ENCODE measurements at places on chromosomes 5 and 9.

- no peak for DNase-seq
These were observed 27.6 kb upstream of the SPATA31E1 start for GRCh38 chr9:87855061-87855460.

GRCh38 chr9:38158628-38159027, 89.6 kb upstream of the SHB start:
- DNase-seq: no peak

GRCh38 chr9:20726144-20726543, 42.1 kb downstream of the FOCAD start:
- peak; percentile 14 for DNase-seq

DNA sequence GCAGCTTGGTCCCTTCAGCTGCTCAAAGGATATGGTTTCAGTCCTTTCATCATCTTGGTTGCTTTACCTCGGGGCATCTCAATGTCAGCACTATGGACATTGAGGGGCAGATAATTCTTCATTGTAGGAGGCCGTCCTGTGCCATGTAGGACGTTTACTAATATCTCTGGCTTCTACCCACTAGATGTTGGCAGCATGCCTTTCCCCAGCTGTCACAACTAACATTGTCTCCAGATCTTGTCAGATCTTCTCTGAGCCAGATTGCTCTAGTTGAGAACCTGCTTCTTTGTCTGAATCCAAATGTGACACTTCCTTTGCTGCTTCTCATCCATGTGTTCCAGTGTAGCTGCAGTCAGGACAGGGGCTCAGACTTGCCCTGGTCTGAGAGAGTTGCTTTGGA, 10.3 kb downstream of the PTPA start:
- no peak for DNase-seq

GRCh38 chr5:103336941-103337340, 78.4 kb downstream of the MACIR start:
- no peak for DNase-seq
